ENCODE measurements at places on chromosomes 11 and 22. TPM values are rescaled to one million over a fixed set of nuclear protein-coding genes. Genes with fewer than 3 reads are reported as not detected.
A peak's percentile ranks its signal among the peaks of the same experiment; 100 is the strongest.

DNA sequence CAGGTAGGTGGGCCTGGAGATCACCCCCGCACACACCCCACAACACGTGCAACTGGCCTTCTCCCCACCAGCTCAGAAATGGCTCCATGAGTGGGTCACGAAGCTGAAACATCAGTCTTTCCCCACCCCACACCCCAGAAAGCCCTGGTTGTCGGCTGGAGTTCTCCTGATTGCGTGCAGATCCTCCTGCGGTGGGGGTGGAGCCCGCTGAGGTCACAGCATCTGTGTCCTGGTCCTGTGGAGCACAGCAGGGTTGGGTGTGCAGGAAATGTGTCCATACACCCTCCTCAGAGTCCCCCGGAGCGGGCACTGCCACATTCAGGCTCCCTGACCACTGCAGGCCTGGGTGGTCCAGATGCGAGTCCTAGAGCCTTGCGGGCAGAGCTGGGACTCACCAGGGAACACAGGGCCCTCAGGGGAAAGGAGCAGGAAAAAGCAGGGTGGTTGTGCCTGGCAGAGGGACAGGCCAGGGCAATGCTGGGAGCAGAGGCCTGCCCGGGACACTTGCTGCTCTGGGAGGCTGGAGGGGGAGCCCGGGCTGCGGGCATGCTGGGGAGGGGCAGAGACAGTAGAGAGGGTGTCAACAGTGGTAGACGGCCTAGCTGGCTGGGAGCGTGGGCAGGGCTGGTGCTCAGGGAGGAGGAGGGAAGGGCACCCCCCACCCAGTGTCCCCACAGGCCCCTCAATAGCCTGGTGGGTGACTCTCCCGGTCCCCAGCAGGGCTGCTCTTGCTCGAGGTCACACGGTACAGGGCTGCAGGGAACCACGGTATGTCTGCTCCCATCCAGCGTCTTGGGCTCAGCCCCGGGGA is 42.4 kb upstream of the PPARA start:
- no peak for DNase-seq

GRCh38 chr11:128172046-128172878 is 415.1 kb downstream of the ETS1 start:
- DNase-seq = peak; percentile 81

GRCh38 chr11:134276396-134277182 is 410 bp downstream of the GLB1L3 start:
- DNase-seq = no peak

The CARNS1 gene
- not detected for total RNA-seq

The DDTL gene
- 1.9 TPM for total RNA-seq

DNA sequence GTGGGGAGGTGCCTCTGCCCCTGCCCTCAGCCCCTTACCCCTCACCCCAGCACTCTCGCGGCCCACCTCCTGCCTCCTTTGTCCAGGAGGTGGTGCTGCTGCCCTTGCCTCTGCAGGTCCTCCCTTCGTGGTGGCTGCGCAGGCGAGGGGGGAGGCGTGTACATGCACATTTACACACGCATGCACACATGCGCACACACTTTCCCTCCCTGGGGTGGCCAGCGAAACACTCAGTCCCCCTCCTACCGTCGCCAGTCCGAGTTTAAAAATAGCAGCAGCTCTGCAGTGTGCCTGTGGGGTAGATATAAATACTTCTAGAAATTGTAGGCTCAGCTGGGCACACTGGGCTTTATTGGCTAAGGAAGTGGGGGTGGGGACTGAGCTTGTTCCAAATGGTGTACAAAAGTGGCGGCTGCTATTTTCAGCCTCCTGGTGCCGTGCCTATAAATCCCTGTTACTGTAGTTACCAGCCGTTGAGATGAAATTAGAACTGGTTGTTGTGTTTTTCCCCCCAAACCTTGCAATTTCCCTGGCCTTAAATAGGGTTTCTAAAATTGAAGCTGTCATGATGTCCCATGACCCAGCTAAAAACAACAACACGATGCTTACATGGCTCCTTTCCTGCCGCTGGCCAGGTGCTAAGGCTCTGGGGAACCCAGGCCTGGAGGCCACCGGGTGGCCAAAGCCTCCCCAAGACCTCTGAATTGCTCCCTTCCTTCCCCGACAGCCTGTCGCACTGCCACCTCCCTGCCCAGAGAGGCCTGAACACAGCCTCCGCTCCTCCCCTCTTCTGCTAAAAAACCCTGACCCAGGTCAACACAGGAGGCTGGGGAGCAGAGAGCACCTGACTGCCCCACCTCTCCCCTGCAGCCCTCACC is 12.4 kb downstream of the PICK1 start:
- peak; percentile 81 for DNase-seq

DNA sequence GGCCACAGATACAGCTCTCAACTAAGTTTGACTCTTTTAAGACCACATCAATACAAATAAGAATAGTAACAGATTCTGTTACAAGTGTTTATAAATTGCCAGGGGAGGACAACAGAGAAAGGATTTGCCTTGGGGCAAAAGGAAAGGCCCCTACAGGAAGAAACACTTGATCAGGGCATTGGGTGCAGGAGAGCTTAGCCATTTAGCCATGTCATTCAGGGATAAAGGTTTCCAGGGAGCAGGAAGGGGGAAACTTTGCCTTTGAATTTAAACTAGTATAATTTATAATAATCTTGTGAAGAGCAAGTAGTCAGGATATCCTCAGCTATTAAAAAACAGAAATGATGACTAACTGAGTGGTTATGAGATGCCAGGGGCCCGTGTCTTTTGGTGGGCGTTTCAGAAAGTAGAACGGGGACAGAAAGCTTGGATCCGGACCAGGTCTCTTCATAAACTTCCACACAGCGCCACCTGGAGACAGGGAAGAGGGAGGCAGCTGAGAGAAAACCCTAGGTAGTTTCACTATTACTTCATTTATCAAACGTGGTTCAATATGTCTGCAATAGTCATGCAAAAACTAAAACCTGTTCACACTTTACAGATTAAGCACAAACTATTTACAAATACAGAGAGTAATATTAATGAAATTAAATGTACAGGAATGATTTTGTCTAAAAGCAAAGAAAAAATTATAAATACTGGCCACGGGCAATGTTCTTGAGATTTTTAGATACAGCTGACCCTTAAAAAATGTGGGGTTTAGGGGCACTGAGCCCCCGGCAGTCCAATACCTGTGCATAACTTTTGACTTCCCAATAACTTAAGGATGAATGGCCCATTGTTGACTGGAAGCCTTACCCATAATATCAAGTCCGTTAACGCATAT is 11.0 kb upstream of the SLC5A4 start:
- peak; percentile 59 for DNase-seq

GRCh38 chr11:59992425-59992824 is 24.6 kb upstream of the OOSP4B start:
- no peak for DNase-seq

GRCh38 chr22:48505891-48506290 is 1321.8 kb downstream of the BRD1 start:
- DNase-seq = no peak

The BATF2 gene
- total RNA-seq = 0.84 TPM

DNA sequence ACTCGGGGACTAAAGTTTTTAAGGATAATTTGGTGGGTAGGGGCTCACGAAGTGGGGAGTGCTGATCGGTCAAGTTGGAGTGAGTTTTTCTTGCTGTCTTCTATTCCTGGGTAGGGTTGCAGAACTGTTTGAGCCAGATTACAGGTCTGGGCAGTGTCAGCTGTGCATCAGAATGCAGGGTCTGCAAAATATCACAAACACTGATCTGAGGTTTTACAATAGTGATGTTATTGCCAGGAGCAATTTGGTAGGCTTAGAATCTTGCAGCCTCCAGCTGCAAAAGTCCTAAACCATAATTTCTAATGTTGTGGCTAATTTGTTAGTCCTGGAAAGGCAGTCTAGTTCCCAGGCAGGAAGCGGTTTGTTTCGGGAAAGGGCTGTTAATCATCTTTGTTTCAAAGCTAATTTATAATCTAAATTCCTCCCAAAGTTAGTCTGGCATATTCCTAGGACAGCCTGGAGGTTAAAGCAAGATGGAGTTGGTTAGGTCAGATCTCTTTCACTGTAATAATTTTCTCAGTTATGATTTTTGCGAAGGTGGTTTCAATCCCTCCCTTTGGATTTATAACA is 39.7 kb upstream of the CALCA start:
- no peak for DNase-seq

DNA sequence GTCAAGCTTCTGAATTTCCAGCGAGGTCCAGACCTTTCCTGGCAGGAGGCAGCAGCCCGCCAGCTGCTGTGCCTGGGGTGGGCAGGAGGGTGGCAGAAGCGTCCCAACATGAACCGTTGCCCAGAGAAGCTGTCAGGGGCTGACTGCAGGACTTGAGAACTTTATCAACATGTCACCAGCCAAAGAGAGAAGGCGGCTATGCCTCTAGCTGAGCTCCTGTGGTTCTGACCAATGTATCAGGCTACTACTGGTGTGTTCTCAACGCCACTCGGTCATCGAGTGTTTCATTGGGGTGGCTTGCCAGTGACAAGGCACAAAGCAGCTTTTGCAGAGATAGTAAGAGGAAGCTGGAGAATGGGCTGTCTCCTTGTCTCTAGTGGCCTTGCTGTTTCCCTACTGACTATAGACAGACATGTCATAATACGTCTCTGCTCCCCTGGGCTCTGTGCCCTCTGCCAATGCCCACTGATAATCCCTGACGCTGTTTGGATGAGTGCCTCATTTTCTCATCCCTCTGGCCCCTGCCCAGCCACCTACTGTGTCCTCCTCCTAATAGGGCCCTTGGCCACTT is 17.6 kb upstream of the ASCC2 start:
- no peak for DNase-seq

GRCh38 chr11:48154151-48154550 is 62.5 kb upstream of the OR4B1 start:
- DNase-seq = peak; percentile 24

- DNase-seq = no peak
Observed at GRCh38 chr11:37502202-37502601, 904.2 kb upstream of the RAG2 start.

DNA sequence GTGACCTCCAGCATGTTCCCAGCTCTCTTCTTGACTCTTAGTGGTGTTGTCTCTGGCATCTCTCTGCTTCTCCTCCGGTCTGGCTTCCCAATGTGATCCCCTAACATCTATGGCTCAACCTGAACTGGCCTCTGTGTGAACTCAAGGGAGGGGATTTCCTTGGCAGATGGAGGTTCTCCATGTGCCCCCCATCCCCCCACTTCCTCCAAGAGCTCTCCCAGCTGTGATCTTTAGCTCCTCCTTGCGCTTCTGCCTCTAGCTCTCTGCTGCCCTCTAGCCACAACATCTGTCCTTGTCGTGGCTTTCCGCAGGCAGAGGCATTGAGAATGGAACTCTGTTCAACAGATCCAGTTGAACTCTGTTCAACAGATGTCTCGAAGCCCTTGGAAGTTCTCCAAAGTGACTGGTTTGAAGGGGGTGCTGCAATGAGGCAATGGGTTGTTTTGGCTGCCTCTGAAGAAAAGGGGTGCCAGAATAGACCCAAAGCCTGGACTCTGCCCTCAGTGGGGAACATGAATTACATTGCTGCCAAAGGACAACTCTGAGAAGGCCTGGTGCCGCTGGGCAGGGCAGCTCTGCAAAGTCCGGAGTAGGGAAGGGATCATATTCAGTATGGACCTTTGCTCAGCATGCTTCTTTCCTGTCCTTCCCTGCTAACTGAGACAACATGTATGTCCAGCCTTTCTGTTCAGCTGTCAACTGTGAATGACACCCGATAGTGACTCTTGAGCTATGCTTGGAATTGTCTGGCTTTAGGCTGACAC is 61.9 kb downstream of the ADM start:
- peak; percentile 96 for DNase-seq

- DNase-seq = peak; percentile 70
Observed at GRCh38 chr11:35893796-35894475, 49.9 kb upstream of the LDLRAD3 start.

DNA sequence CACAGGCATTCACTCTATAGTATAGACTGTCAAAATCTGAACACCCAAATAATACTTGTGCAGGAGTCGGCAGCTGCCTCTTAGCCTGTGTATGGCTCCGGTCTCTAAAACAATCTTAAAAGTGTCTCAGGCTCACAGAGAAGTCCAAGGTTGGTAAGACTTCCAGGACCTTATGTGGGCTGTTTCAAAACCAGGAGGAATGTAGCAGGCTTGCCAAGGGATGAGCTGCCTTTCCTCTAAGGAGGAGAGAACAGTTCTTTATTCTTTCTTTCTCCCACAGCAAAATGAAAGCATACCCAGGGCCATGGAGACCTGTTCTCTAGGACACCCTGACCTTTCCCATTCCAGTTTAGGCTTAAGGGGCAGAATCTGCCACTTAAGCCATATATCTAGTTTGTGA is 176.5 kb downstream of the TRPC6 start:
- no peak for DNase-seq

DNA sequence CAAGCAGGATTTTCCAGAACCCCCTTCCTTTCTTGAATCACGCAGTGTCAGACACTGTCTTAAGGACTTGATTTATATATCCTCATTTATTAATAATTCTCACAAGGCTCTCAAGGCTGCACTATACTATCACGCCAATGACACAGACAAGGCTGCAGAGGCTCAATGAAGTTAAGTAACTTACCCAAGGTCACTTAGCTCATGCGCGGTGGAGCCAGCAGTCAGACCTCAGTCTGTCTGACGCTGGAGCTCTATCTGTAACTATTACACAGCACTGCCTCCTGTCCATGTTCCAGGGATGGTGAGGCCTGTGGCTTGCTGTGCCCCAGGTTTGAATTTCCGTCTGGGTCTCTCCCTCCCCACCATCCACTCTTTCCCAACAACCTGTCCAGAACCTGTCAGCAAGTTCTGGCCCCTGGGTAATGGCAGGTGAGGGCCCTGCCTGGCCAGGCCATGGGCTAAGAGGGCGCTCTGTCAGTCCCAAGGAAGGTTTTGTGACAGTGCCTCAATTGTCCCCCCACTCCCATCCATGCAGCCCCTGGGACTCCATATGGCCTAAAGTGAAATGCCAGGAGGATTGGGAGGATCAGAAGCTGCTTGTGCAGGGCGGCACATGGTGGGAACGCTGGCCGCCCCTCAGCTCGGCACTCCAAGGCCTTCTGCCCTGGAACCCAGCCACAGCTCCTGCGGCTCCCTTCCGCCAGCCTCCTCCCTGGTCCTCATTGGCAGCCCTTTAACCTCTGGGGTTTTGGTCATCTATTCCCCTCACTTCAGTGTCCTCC is 8.6 kb downstream of the KCNC1 start:
- DNase-seq = no peak

GRCh38 chr11:67288198-67288451 is 978 bp upstream of the ANKRD13D start:
- no peak for DNase-seq

- DNase-seq = no peak
Observed at GRCh38 chr22:31977939-31978338, 33.6 kb downstream of the YWHAH start.

DNA sequence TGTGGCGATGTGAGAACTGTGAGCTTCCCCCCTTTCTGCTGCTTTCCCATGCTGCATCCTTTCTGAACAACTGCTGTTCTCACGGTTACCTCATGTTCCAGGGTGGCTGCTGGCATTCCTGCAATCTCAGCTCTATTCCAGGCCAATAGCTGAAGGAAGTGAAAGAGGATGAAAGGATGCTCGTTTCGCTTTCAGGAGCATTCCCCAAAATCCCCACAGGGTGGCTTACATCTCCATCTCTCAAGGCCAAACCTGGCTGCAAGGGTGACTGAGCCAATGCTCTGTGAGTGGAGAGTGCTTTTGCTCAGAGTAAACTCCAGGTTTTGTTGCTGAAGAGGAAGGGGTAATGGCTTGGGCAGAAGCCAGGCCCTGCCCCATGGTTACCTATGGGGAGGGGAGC is 848.2 kb downstream of the BRD1 start:
- no peak for DNase-seq

The IGSF22 gene
- total RNA-seq = not detected
